Activated CD4-positive, alpha-beta T cell treated with anti-CD3 and anti-CD28 coated beads for 48 hours (primary cell): ENCODE measurements at places on chromosomes 7 and 10.

GRCh38 chr7:14073543-14073942 is 84.1 kb upstream of the ETV1 start:
- no peak for DNase-seq

- no peak for DNase-seq
Observed at GRCh38 chr7:148719753-148720152, 21.1 kb downstream of the CUL1 start.

- no peak for DNase-seq
Observed at GRCh38 chr10:63780101-63780500, 258.9 kb downstream of the REEP3 start.

GRCh38 chr10:19620811-19621210 is 195.4 kb upstream of the PLXDC2 start:
- DNase-seq: no peak

GRCh38 chr7:65892835-65893234 is 20.0 kb downstream of the VKORC1L1 start:
- no peak for DNase-seq

DNA sequence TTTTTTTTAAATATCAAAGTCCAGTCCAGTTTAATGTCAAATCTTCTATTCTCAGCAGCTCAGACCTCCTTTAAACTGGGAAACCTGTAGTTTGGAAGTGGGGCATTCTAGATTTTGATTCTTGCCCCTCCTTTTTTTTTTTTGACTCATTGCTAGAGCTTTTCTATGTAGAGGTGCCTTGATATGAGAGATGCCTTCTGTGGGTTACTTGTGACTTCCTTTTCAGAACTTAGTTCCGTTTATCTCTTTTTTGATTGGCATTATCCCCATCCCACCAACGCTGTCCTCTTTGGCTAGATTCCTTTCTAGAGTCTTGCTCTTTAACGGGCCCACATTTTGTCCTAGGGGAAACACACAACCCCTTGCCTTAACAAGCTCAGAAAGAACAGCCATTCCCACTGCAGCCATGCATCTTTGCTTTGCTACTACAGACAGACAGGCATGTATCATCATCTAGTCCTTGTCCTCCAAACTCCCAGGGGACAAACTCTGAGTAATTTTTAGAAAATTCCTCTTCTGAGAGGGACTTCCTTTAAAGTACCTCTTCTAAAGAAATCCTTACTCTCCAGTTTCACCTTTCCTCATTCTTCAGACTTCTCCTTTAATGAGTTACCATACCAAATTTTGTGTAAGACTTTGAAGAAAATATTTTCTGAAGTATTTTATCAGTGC is 153.6 kb downstream of the PHF14 start:
- DNase-seq: no peak

DNA sequence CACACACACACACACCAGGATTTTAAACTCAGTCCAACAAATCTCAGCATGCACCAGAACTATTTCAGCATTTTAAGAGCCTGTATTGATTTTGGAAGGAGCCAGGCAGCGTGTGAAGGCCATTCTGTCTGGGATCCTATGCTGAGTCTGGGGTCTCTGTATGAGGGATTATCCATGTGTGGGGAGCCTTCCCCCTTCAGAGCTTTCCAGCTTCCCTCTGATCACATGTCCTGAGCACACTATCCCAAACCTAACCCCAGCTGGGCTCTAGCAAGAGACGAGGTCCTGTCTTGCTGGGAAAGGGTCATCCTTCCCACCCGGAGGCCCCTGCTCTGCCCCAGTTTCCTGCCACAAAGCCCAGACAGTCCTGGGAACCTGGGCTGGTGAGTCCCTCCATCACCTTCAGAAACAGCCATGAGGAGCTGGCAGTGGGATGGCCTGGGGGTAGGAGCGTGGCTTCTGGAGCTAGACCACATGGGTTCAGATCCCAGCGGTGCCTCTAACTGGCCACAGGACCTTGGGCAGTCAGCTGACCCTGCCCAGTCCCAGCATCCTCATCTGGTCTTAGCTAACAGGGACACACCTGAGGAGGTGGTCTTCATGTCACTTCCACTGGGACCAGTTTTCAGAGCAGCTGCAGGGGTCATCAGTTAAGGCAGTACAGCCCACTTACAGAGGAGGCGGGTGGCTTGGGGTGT is 79.6 kb upstream of the RET start:
- DNase-seq: no peak

DNA sequence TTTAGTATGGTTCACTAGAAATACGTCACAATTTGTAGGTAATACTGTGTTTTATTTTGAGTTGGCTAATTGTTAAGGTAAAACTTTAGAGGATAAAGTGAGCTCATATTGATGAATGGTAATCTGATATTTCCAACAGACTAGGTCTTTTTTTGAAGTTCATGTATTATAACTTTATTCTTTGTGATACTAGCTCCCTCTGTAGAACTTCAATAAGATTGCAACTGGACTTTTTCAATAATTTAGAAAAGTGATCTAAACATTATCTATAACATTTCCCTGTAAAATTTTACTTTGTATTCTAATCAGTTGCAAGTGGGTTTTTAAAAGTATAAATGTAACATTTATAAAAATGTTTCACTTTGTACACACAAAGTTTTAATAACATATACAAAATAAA is 83.5 kb downstream of the ADK start:
- DNase-seq: no peak

DNA sequence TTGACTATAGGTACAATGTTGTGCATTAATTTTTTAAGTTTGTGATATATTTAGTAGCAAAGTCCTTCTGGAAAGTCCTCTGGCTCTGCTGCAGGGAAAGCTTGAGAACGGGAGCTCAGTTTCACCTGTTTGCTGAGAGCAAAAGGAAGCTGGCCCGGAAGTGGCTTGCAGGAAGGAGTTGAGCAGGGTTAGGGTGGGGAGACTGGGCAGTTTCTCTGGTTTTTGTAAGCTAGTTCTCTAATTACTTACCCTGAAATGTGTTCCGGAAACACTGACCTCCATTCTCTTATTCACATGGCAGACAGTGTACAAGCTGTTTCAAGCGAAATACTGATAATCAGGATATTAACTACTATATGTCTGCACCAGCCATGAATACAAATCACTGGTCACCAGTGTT is 22.3 kb downstream of the MAP3K8 start:
- peak; percentile 16 for DNase-seq

GRCh38 chr10:31464552-31464951 is 145.5 kb downstream of the ZEB1 start:
- no peak for DNase-seq

GRCh38 chr7:30430276-30430675 is 48.3 kb downstream of the NOD1 start:
- DNase-seq: no peak

GRCh38 chr7:39430441-39430840 is 135.8 kb upstream of the YAE1 start:
- no peak for DNase-seq

DNA sequence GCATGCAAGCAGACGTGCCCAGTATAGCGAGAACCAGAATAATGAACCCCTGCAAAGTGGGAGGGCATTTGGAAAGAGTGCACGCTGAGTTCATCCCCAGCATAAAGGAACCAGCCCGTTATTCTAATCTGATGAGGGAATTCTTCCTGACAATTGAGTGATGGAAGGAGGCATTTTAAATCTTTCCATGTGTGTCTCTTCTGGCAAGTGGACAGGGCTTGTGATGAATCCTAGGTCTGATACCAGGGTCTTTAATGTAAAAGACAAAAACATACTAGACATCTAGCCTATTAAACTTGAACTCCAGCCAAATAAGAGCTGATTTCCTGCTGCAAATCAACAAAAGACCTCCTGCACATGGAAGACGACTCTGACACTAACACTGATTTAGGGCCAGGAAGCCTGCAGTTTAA is 301.2 kb downstream of the DPP6 start:
- DNase-seq: no peak

DNA sequence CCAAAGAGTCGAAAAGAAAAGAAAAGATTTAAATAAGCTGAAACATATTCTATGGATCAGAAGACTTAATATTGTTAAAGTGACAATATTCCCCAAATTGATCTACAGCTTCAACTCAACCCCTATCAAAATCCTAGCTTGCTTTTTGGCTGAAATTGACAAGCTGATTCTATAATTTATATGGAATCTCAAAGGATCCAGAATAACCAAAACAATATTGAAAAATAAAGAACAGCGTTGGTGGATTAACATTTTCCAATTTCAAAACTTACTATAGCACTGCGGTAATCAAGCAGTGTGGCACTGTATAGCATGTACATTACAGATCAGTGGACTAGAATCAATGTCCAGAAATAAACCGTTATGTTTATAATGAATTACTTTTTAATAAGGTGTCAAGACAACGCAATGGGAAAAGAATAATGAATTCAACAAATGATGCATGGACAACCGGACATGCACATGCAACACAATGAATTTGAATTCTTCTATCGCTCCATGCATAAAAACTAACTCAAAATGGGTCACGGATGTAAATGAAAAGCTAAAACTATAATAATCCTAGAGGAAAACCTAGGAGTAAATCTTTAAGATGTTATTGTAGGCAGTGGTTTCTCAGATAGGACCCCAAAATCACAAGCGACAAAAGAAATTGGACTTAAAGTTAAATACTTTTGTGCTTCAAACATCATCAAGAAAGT is 1.6 kb upstream of the ALOX5 start:
- DNase-seq: no peak

DNA sequence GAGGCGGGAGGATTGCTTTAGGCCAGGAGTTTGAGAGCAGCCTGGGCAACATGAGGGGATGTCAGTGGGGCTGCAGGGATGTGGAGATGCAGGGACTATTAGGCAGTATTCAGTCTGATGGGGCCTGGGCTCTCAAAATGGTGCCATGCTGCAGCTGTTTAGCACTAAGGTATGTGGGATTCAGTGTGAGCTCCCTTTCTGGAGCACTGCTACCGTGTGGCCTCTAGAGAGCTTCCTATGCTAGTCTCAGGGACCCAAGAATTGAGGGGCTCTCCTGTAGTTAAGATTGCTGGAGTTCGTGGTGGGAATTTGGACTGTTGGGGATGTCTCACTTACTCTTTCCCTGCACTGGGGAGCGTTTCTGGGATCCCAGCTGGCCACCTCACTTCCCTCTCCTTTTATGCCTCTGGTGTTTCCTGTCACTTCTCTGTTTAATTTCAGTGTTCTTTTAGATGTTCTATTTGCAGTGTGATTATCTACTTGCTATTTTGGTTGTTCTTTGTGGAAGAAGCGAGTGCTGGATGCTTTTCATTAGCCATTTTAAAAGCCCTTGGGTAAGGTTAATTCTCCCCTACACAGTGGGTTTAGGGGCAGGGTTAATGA is 23.4 kb downstream of the LSMEM1 start:
- DNase-seq: no peak

DNA sequence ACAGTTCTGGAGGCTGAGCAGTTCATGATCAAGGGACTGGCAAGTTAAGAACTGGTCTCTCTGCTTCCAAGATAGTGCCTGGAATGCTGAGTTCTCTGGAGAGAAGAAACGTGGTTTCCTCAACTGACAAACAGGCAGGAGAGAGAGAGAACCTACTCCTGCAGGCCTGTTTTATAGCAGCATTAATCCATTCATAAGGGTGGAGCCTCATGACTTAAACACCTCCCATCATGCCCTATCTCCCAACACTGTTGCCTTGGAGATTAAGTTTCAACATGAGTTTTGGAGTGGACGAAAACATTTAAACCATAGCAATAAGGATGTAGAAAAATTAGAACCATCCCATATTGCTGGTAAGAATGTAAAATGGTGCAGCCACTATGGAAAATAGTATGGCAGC is 32.3 kb upstream of the IMMP2L start:
- DNase-seq: no peak
